AG08395 (cell line): ENCODE measurements at places on chromosomes 2 and 18.

DNA sequence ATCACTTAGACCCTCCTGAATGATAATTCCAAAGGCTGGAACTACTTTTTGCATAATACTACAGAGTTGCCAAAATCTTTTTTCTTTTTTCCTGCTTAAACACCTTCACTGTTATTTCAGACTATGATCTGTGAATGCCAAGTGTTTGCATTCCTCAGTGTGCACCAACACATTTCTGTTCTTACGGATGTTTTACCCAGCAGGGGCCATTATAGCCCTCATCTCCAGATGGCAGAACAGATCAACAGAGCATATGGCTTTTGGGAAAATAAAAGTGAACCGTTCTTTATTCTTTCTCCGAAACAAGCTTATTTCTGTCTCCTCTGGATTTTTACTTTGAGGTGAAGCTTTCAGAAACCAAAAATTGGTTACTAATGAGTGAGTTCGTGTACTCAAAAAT is 1226.6 kb upstream of the FAM98A start:
- DNase-seq = no peak

DNA sequence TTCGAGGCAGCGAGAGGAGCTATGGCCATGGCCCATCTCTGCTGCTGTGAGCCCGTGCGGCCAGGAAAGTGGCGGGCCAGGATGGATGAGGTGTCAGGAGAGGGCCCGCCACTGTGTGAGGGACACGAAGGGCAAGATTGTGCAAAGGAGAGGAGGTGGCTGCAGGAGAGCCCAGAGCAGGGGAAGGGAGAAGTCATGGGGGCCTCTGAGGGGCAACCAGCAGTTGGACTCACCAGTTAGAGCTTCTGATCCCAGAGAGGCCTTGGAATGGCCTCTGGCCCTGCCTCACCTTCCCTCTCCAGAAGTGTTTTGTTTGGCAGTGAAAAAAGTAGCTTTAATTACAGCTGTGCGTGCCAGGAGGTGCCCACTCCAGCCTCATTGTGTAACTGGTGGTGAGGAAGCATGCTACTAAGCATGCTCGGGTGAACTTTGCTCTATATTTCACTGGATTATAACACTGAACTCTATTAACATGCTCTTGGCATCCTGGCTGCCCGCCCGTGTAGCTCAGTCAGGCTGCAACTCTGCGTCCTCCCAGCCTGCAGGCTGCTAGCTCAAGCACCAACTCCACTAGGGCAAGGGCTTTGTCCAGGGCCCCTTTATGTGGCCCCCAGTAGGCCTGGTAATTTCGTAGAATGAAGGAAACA is 34.2 kb downstream of the IMPA2 start:
- peak; percentile 74 for DNase-seq

DNA sequence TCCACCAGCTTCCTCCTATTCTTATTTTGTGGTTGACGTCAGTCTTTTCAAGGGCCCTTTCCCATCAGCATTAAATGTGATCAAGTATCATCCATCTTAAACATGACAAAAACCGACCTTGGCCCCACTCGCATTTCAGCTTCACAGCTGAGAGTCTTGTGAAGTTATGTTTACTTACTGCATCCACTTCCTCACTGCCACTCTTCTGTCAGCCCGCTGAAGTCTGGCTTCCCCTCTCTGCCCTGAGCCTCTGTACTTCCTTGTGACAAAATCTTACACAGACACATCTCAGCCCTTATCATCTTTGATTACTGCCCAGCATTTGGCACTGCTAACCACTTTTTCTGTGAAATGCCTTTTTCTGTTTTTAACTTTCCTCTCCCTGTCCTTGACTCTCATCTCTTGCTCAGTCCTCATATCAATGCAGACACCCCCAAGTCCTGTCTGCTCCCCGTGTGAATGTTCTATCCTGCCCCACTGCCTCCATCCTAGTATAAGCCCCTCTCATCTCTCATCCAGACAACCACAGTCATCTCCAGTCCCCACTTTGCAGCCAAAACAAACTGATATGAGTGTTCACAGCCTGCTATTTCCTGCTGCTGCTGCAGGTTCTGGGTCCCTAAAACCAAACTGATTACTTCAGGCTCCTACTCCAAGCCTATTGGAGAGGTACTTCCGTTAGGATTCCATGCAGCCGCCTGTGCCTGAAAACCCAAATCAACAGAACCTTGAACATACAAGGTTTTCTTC is 31.4 kb downstream of the FOSL2 start:
- DNase-seq = no peak

DNA sequence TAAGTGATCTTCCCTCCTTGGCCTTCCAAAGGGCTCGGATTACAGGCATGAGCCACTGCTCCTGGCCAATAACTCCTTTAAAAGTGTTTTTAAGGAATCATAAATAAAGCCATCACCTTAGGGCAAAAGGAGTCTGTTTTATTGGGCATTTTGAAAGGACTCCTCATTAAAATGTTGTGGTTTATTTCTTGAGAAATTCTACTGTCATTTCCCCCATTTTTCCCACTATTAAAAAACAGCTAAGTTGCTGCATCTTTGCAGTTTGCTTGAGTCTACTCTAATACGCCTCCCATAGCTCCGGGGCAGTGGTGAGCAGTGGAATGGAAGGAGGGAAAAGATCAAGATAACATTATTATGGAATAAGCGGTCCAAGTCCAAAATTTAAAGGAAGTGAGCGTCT is 293.2 kb downstream of the PIEZO2 start:
- DNase-seq = no peak
